ENCODE measurements at places on chromosomes 3 and 15.

DNA sequence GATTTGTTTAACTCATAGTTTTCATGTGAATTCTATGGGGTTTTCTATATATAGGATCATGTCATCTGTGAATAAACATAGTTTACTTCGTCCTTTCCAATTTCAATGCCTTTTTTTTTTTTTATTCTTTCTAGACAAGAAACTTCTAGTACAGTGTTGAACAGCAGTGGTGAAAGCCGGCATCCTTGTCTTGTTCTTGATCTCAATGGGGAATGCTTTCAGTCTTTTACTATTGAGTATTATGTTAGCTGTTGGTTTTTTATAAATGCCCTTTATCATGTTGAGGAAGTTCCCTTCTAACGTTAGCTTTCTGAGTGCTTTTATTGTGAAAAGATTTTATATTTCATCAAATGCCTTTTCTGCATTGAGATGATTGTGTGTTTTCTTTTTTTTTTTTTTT lies 69.0 kb downstream of the SLMAP start:
- DNase-seq, result no peak

- no peak for DNase-seq
Measured at GRCh38 chr3:122403489-122403888, 12.4 kb downstream of the WDR5B start.

GRCh38 chr3:148221303-148221702 lies 476.4 kb upstream of the AGTR1 start:
- DNase-seq, result no peak

- no peak for DNase-seq
Measured at GRCh38 chr3:11907667-11908660, 61.3 kb upstream of the TAMM41 start.

GRCh38 chr3:195155570-195156241 lies 115.3 kb downstream of the XXYLT1 start:
- no peak for DNase-seq
